ENCODE measurements at places on chromosomes 3 and 15.

- no peak for DNase-seq
Observed at GRCh38 chr3:185677146-185677829, 91.2 kb downstream of the SENP2 start.

DNA sequence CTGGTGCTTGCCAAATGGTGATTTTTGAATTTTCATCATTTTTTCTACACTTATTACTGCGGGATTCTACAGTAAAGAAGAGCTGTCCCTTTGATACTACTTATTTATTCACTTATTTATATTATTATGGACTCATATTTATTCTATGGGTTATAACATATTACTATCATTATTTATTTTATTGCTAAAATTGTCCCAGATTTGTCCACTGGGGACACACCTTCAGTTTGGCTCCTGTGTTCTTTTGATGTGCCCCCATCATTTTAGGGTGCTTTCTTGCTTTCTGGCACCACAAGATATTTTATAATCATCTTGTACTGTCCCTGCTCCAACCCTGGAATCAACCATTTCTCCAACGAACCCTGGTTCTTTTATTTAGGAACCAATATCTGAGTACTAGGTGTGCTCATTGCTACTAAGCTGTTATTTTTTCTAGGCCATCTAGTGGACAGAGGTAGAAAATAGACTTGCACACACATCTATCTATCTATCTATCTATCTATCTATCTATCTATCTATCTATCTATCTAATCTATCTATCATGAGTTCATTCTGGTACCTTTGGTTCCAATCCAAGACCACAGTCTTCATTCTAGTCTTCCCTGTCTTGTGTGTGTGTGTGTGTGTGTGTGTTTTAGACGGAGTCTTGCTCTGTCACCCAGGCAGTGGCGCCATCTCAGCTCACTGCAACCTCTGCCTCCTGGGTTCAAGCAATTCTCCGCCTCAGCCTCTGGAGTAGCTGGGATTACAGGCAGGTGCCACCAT lies 16.0 kb downstream of the SLC22A14 start:
- no peak for DNase-seq

GRCh38 chr15:88231909-88232644 lies 24.5 kb downstream of the NTRK3 start:
- DNase-seq = no peak

DNA sequence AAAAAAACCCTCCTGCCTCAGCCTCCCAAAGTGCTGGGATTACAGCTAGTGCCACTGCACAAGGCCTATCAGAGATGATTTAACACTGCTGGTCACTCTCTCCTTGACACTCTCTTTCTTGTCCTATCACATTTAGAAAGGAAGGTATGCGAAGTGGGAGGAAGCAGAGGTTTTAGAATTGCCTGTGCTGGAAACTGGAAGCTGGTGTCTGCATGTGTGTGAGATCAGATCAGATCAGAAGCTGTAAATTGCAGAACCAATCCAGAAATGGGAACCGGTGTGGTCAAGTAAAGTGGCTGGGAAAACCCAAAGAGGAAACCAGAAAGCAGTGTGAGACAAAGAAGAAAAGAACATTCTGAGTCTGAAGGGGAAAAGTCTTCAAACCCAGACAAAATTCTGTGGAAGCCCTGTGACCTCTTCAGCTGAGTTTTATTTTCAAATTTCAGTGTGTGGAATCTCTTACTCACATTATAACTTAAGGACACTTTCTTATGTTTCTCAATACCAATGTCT lies 2.8 kb downstream of the EFHB start:
- no peak for DNase-seq

DNA sequence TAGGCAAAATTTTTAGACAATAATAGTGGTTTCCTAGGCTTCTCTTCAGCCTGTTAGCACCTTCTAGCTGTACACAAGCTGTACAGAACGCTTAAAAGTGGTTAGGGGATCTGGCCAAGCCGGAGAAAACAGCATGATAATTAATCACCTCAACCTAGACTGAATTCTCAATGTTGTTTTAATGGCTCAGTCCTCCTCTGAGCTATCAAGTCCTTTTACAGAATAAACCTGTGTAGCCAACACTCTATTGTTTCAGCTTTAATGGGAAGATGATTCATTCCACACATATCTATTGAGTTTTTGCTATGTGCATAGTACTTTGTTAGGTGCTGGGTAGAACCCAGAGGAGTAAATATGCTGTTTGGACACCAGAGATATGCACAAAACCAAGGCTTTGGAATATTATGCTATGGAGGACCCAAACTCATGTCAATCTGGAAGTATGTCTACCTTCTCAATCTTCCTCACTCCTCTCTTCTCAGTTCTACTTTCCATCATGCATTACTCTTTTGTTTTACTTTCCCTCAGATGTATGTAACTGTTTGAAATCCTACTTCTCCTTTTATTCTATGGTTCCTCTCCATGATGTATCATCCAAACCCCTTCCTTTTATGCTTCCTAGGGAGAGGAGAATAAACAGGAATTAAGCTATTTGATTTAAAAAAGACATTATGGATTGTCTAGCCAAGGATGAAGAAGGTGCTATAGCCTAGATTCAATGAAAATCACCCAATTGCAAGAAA lies 27.6 kb upstream of the UBE2E2 start:
- DNase-seq = no peak
